Right forelimb (tissue), 1 donor: ENCODE measurements at places on chromosomes 5 and 9.

- no peak for DNase-seq
These were observed 388.3 kb downstream of the ARRDC3 start for GRCh38 chr5:90994796-90995195.

DNA sequence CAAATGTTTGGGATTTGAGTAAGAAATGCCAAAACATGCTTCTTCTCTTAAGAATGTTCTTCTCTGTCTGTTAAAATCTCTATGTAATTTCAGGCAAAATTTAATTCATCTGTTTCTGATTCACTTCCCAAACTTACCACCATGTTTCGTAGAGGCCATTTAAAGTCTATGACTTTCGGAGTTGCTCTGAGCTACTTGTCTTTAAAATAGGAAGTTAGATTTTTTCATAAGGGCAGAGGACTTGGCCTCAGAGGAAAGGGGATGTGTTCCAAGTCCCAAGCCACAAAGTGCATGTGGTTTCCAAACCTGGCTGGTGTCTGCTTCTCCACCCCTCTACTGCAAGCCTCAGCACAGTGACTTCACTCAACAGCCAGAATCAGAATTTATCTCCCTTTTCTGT is 111.3 kb upstream of the ADRA1B start:
- no peak for DNase-seq

GRCh38 chr9:114110180-114110579 is 11.1 kb upstream of the KIF12 start:
- no peak for DNase-seq

GRCh38 chr5:29277642-29278041 is 1915.8 kb upstream of the CDH6 start:
- no peak for DNase-seq

DNA sequence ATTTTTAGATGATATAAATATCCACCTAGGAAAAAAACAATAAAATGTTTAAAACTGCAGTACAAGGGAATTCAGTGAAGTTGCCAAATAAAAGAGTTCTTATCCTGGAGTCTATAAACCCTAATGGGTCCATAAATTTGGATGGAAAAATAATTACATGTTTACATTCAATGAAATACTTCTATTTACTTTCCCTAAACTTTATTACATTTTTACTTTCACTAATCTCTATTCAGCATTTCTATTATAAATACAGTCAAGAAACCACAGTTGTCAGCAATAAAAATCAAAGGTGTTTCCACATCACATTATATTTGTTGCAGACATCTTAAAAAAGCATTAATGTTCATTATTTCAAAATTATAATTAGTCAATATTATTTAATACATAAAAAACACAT is 118.6 kb downstream of the FBXL17 start:
- no peak for DNase-seq

DNA sequence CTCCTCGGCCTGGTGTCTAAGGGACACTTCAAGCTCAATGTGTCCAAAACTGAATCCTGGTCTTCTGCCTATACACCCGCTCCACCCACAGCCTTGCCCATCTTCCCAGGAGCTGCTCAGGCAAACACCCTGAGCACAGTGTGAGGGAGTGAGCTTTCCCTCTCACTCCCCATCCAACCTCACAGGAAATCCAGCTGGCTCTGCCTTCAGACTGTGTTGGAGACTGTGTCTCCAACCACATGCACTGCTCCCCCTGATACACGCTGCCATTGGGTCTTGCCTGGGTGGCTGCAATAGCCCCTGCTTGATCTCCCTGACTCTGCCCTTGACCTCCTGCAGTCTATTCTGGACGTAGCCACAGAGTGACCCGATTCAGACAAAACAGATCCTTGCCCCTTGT is 319.5 kb upstream of the MSX2 start:
- DNase-seq = no peak

DNA sequence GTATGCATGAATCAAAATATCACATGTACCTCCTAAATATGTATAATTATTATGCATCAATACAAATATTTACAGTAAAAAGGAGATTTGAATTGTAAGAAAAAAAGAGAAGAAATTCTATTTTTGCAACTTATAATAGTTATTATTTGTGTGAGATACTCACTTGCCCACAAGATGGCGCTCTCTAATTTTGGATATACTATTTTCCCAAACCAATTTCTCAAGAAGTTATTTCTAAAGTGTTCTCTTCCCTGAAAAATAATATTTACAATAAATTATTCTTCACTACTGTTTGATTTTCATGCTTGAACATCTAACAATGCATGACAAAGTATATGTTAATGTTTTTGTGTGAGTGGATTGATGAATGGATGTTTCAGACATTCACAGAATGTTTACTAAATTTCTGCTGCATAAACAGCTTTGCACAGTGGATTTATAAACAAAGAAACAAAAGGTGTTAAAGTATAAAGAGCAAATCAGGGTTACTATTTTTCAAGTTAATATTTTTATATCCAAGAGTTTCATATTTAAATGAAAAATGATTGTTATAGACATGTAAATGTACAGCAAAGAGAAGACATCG is 503.4 kb downstream of the PDE4D start:
- no peak for DNase-seq

GRCh38 chr5:107889387-107889786 is 218.7 kb upstream of the EFNA5 start:
- no peak for DNase-seq

- no peak for DNase-seq
These were observed 51.0 kb upstream of the DPYSL3 start for GRCh38 chr5:147560718-147561331.

DNA sequence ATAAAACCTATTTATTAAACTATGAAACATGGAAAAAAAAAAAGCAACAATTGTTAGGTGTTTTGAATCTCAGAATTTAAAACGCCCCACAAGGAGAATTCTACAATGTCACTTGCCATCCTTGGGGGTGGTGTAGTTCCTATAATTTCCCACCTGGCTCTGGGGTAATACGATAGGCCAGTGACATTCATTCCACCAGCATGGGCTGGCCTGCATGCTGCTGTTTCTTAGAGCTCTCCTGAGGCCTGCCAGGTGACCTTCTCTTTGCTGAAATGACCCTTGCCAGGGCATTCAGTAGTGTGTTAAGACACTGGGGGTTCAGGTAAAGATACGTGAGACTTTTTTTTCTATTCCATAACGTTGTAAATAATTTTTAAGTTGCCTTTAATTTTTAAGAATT is 10.0 kb upstream of the ARHGEF28 start:
- DNase-seq = no peak

- DNase-seq = no peak
These were observed 132.6 kb upstream of the ITGA1 start for GRCh38 chr5:52655163-52655562.

- no peak for DNase-seq
These were observed 694.5 kb downstream of the TLE1 start for GRCh38 chr9:80994892-80995291.

DNA sequence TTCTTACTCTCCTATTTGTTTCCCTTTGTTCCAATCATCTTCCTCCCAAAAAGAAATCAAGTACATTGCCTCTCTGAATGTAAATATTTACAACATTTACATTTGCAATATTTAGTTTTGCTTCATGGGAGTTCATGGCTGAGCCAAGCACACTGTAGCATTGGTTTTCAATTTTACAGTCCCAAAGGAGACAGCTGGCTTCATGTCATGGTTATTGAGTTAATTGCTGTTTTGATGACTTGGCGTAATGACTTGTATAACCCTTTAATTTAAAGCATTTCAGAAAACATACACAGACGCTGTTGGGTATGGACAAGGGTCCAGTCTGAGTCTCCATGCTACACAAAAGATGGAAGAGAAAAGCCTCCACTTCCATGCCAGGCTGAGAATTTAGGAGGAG is 25.6 kb upstream of the VLDLR start:
- no peak for DNase-seq

GRCh38 chr5:176573564-176574296 is 24.6 kb downstream of the CDHR2 start:
- DNase-seq = peak; percentile 65

- DNase-seq = no peak
These were observed 19.7 kb downstream of the TUSC1 start for GRCh38 chr9:25658571-25658970.

GRCh38 chr5:129459777-129460671 is at the start of gene ADAMTS19:
Gene ADAMTS19, plus strand, starts transcription at chr5:129460298. Its CDS starts 94 bp downstream, at chr5:129460392.
- DNase-seq = peak; percentile 80

DNA sequence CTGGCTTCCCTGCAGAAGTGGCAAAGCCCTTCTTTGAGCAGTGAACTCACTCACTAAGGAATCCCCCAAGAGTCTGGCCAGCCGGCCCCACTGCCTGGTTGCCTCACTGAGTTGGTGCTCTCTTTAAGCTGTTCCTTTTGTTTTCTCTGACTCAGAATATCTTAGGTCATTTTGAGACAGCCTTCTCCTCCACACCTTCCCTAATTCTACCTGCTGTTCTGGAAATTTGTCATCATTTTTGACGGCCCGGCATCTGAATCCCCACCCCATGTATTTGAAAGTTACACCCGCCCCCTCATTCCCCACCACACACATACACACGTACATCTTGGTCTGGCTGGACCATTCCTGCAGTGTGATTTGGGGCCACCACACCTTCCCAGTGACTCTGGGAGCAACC is 41.8 kb downstream of the FGF1 start:
- no peak for DNase-seq
